Lower lobe of right lung (tissue), 2 donors: ENCODE measurements at places on chromosomes 1 and 21. TPM values are rescaled to one million over a fixed set of nuclear protein-coding genes. Genes with fewer than 3 reads are reported as not detected.

- peak; percentile 60 for DNase-seq
- H3K36me3 ChIP-seq: no peaks in the 10 kb centered on the region
- H3K27ac ChIP-seq: no peak overlapping the region
- no peaks in the 10 kb centered on the region for H3K27me3 ChIP-seq
Observed at GRCh38 chr1:152479792-152480595, 30.6 kb upstream of the LCE5A start.

GRCh38 chr1:22747021-22747734 is 36.5 kb downstream of the EPHB2 start:
- H3K27me3 ChIP-seq: no peaks in the 10 kb centered on the region
- no peak overlapping the region for H3K27ac ChIP-seq
- H3K4me3 ChIP-seq: no peak overlapping the region
- H3K36me3 ChIP-seq: no peaks in the 10 kb centered on the region

- no peaks in the 10 kb centered on the region for H3K36me3 ChIP-seq
- no peak overlapping the region for H3K27ac ChIP-seq
- H3K4me3 ChIP-seq: no peak overlapping the region
- H3K27me3 ChIP-seq: no peaks in the 10 kb centered on the region
- no peak for DNase-seq
Observed at GRCh38 chr1:3148171-3148570, 79.2 kb downstream of the PRDM16 start.

DNA sequence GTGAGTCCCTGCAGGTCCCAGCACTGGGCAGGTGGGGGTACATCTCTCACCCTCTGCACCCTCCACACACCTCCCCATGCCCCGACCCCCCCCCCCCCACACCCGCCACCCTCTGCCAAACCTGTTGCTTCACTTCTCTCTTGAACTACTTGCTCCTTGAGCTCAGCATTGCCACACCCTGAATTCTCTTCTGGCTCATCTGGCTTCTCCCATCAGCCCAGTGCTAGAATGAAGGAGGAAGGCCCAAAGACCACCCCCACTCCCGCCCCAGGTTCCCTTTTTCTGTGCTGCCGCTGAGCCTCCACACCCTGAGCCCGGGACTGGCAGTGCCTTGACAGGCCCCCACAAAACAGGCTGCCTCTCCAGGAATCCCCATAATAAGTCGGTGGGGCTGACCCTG is 6.4 kb upstream of the TNNI1 start:
- no peaks in the 10 kb centered on the region for H3K4me1 ChIP-seq
- no peak for DNase-seq
- H3K36me3 ChIP-seq: no peaks in the 10 kb centered on the region
- no peak overlapping the region for H3K4me3 ChIP-seq
- H3K27me3 ChIP-seq: no peaks in the 10 kb centered on the region

DNA sequence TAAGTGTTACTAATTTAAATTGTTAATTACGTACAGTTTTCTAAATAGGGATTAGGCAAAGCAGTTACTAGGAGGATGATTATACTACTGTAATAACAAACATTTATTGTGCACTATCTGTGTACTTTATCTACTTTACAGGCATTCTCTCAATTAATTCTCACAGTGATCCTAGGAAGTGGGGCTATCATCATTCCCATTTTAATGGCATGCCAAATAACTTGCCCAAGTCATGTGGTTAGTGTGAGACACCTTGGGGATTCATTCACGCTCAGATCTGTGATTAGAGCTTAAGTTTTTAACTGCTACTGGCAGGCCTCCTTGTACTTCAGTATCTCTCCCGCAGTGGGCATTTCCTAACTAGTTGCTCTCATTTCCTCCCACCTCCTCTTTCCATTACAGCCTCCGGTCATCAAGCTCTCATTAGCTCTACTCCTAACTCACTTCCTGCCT is 11.5 kb downstream of the PHLDA3 start:
- no peaks in the 10 kb centered on the region for H3K27me3 ChIP-seq
- DNase-seq: no peak
- peak overlapping the region; percentile 71 for H3K27ac ChIP-seq
- H3K4me3 ChIP-seq: no peak overlapping the region
- H3K36me3 ChIP-seq: no peaks in the 10 kb centered on the region

DNA sequence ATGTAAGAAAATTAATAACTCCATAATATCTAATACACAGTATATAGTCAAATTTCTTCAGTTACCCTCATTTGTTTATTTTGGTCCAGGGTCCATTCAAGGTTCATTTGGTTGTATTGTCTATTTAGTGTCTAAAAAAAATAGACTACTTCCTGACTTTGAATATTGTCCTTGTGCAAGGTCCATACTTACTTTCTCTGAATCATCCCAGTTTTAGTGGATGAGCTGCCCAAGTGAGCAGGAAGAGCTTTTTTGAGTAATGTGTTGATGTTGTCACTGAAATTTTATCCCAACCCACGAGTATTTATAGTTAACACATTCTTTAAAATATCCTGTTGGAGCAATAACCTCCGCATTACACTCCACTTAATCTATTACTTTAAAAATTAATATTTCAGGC is 45.6 kb upstream of the FASLG start:
- H3K4me3 ChIP-seq: no peak overlapping the region
- H3K36me3 ChIP-seq: peaks cover 30% of the 10 kb centered on the region
- no peaks in the 10 kb centered on the region for H3K4me1 ChIP-seq
- no peak overlapping the region for H3K27ac ChIP-seq

DNA sequence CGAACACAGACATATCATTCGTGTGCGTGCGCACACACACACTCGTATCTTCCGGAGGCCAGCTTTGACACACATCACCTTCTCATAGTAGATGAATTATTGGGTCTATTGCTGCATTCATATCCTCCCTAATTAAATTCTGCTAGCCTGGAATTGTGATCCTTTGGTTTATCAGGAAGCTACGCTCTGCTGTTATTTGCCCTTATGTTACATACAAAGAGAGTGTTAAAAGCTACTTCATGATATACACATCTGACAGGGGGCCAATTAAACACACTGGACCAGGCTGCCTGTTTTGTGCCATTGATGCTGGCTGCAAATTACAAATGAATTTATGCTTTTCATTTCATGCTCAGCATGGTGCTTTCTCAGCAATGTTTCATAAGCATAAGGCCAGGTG is 252.0 kb downstream of the RHOU start:
- no peak overlapping the region for H3K4me3 ChIP-seq
- no peaks in the 10 kb centered on the region for H3K36me3 ChIP-seq
- DNase-seq: no peak
- H3K27ac ChIP-seq: no peak overlapping the region
- H3K4me1 ChIP-seq: peaks cover 42% of the 10 kb centered on the region

GRCh38 chr21:38985568-38986378 is 180.0 kb downstream of the ETS2 start:
- no peaks in the 10 kb centered on the region for H3K27me3 ChIP-seq
- H3K27ac ChIP-seq: peak overlapping the region; percentile 31
- no peak overlapping the region for H3K4me3 ChIP-seq
- no peaks in the 10 kb centered on the region for H3K36me3 ChIP-seq

GRCh38 chr1:185297982-185298381 is 19.1 kb downstream of the IVNS1ABP start:
- H3K4me3 ChIP-seq: no peak overlapping the region
- H3K27me3 ChIP-seq: no peaks in the 10 kb centered on the region

GRCh38 chr1:244280859-244281258 is 170.8 kb downstream of the ADSS2 start:
- no peak overlapping the region for H3K27ac ChIP-seq
- H3K4me3 ChIP-seq: no peak overlapping the region
- H3K27me3 ChIP-seq: no peaks in the 10 kb centered on the region
- H3K36me3 ChIP-seq: no peaks in the 10 kb centered on the region
- no peak for DNase-seq

DNA sequence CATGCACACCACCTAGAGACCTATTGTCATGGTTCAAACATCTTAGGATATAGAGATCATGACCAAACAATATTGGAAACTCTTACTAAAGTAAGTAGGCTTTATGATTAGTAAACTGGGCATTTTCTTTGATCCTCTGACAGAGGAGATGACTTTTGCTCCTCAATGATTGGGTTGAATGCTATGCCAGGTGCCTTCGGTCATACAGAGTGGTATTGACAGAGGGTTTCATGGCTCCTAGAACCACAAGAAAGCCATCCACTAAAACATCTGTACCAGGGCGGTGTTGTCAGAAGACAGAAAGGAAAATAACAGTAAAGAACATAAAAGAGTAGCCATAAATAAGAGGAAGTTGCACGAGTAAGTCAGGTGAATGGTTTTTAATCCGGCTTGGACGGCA is 20.8 kb upstream of the SAMSN1 start:
- no peak for DNase-seq
- no peak overlapping the region for H3K4me3 ChIP-seq
- no peaks in the 10 kb centered on the region for H3K27me3 ChIP-seq
- H3K36me3 ChIP-seq: no peaks in the 10 kb centered on the region
- H3K27ac ChIP-seq: no peak overlapping the region

GRCh38 chr1:154445040-154445472 is 39.9 kb downstream of the IL6R start:
- no peak for DNase-seq
- H3K27ac ChIP-seq: no peak overlapping the region
- peaks cover 75% of the 10 kb centered on the region for H3K36me3 ChIP-seq
- no peak overlapping the region for H3K4me3 ChIP-seq

DNA sequence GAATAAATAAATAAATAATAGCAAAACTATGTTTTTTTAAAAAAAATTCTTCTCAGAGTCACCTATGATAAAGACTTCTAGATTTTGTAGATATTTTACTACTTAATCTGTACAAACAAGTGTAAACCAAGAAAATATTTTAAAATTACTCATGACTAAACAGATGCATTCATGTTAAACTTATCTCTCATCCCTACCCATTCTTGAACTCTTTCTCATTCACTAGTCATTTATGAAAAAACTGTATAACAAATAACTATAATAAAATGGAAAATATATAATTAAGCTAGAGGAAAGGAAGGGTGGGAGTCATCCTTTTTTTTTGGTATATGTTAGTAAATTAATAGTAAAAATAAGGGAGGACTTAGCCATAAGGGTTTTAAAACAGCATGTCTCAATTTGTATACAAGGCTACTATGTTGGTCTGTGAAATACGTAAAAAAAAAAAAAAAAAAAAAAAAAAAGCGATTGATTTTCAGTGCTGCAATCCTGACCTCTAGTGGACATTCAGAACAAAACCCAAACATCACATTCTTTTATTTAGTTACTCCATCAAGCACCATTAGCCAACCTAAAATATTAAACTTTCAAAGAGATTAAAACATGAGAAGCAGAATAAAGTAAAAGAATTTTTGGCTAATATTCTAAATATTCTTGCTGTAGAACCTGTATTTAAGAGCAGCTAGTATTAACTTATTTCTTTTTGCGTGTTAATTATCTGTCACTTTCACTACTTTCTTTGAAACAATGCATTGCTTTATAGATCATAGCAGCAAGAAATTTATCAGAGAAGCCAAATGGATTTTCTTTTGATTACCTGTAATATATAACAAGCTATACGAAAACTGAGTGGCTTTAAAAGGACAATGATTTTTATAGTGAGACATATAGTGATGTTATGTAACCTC is 255.8 kb upstream of the CACYBP start:
- H3K27me3 ChIP-seq: no peaks in the 10 kb centered on the region
- H3K36me3 ChIP-seq: no peaks in the 10 kb centered on the region
- no peak overlapping the region for H3K27ac ChIP-seq
- no peak overlapping the region for H3K4me3 ChIP-seq
- no peaks in the 10 kb centered on the region for H3K4me1 ChIP-seq

DNA sequence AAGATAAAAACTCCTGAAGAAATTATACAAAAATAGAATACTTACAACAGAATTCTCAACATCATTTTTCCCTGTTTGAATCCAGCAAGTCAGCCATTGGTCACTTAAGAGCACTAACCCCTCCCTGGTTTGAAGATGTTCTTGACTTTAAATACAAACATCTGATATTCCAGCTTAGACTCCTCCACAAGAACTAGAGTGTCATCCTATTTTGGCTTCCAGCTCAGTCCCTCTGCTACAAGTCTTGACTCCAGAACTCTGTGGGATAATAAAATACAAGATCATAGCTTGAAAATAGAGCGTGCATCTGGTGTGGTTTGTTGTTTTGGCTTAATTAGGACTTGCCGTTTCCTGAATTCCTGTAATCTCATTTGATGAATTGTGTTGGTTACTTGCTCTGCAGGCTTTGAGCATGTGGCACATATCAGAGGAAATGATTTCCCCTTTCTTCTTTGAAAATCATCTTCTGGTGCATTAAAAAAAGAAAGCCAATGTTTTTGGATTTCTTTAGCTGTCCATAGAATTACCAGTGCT is 63.7 kb upstream of the DPT start:
- H3K27ac ChIP-seq: no peak overlapping the region
- no peak for DNase-seq
- peaks cover 4% of the 10 kb centered on the region for H3K4me1 ChIP-seq
- H3K27me3 ChIP-seq: no peaks in the 10 kb centered on the region

DNA sequence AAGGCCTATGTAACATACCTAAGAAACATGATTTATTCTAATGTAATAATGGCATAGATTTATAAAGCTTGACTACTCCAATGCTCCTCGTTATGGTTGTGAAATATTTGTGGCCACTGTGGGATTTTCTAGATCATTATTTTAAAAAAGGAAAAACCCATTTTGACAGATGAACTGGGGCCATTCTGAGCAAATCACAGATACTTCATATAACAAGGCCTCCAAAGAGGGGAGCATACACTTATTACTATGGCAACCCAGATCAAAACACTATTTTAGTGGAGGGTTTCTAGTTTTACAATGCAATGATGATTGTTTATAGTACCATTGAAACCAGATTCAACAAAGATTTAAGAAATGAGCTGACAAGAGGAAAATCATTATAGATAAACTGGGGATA is 346.6 kb downstream of the ZNF326 start:
- H3K4me1 ChIP-seq: peaks cover 1% of the 10 kb centered on the region
- no peaks in the 10 kb centered on the region for H3K36me3 ChIP-seq
- H3K27me3 ChIP-seq: no peaks in the 10 kb centered on the region
- H3K4me3 ChIP-seq: no peak overlapping the region
- no peak for DNase-seq

DNA sequence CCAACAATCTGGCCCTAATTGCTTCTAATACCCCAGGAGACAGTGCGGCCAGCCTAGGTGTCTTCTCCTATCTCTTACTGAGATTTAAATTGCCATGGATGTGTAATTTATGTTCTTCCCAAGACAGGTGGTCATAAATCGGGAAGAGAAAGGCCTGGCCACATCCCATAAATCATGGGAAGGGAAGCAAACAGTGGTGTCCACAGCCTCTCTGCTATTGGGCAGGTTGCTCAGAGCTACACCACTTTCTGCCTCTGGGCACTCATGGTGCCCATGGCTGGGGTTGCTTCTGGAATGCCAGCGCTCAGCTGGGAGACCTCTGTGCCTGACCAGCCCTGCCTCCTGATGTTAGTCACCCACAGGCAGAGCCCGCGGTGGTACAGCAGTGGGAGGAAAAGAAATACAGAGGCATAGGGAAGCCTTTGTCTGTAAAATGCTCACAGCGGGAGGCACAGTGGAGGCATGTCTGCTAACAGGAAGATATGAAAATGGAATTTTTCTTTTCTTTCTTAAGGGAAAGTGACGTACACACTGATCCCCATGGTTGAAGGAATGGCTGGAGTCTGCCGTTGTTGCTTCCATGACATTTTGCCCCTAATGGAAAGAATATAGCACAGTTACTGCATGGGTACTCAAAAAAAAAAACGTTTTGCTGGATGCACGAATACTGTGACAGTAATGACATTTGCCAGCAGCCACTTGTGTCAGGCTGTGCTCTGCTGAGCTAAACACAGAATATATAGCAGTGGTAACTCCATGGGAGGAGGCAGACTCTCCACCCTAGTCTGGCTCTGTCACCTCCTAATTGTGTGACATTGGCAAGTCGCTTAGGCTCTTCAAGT is 21.9 kb downstream of the MTARC1 start:
- no peak for DNase-seq
- no peaks in the 10 kb centered on the region for H3K27me3 ChIP-seq
- H3K4me3 ChIP-seq: no peak overlapping the region
- H3K36me3 ChIP-seq: peaks cover 17% of the 10 kb centered on the region
- H3K27ac ChIP-seq: no peak overlapping the region

CFHR2 gene
- not detected for total RNA-seq

ASTN1 gene
- 0.41 TPM for total RNA-seq

NCAM2 gene
- total RNA-seq: 8.8 TPM

CIART gene
- total RNA-seq: 6.2 TPM

USH2A gene
- not detected for total RNA-seq
